ENCODE measurements at places on chromosomes 3 and 15.
A peak's percentile ranks its signal among the peaks of the same experiment; 100 is the strongest.

DNA sequence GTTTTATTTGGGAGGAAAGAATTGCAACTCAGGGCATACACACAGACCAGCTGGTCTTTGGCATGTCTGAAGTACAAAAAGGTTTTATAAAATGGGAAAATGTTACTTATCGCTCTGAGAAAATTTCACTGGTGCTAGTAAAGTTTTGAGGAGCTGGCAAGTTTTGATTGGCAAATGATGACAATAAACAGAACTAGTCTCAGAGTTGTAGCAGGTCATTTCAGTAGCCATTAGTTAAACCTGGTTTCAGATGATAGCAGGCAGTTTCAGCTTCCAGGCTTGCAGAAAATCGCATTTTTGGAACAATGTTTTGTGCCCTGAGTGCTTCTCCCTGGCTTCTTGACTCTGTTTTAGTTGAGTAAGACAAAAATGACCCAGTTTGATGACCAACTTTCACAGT, 10.7 kb downstream of the B2M start:
- no peak for DNase-seq

- no peak for DNase-seq
Measured at GRCh38 chr15:60320365-60320764, 77.4 kb downstream of the ANXA2 start.

DNA sequence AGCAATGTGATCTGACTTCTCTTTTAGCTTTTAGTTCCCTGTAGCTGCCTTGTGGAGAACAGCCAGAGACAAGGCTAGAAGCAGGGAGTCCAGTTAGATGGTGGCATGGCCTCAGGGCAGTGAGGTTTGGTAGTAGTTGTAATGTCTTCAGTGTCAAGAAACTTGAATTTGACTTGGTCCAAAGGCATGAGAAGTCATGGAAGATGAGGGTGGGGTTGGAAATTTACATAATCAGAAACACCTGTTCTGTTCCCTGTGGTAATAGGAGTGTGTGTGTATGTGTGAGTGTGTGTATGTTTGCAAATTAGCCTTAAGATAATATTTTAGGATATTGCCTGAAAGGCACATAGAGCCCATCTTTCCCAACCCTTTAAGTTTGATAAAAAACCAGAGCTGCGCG, 55.2 kb upstream of the GCNT3 start:
- DNase-seq = no peak

DNA sequence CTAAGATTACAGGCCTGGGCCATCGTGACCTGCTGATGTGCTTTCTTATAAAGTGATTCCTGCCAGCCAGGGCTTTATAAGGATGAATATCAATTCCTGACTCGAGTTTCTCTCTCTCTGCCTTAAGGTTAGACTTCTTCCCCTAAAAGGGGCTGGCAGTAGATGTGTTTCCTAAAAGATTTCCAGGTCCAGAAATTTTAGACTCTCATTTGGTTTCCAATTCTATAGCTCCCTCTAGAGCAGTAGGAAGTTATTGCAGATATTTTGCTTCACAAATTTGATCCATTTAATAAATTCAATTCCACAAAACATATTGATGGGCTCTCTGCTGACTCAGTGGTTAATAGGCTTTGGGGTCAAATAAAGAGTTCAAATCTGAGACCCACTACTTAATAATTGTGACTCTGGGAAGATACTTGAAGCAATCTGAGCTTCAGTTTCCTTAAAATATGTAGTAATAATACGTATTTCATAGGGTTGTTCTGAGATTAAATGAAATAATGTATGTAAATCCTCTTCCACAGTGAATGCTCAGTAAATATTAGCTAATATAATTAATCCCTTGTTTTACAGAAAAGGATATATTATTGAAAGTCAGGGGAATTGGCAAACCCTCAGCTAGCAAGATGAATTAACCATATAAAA, 2.1 kb downstream of the TRIM69 start:
- DNase-seq = peak; percentile 78

GRCh38 chr15:64905119-64905831, 6.4 kb upstream of the ANKDD1A start:
- peak; percentile 85 for DNase-seq

DNA sequence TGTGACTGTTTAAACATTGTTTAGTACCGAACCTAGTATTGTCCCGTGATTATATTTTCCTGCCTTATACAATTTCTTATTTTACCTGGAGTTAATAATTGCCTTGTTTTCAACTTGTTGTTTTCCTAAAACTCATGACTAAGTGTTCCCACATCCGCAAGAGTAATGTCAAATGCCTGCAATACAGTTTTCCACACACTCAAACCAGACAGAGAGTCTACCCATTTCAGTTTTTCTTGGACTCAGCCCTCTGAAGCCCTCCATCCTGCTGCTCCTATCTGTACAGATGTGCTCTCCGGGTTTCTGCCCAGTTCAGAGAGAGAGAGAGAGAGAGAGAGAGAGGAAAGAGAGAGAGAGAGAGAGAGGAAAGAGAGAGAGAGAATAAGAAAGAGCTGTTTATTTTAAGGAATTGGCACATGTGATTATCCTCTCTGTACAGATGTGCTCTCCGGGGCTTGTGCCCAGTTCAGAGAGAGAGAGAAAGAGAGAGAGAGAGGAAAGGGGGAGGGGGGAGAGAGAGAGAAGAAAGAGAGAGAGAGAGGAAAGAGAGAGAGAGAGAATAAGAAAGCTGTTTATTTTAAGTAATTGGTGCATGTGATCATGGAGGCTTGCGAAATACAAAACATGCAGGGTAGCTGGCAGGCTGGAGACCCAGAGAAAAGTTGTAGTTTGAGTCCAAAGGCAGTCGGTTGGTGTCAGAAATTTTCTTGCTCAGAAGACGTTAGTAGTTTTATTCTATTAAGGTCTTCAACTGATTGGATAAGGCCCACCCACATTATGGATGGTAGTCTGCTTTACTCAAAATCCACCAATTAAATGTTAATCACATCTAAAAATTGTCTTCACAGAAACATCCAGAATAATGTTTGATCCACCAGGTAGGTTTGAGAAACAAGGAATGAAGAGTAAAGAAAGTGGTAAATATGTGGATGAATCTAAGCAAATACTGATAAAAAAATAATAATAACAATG, 104.1 kb upstream of the GOLGA8J start:
- DNase-seq = no peak

DNA sequence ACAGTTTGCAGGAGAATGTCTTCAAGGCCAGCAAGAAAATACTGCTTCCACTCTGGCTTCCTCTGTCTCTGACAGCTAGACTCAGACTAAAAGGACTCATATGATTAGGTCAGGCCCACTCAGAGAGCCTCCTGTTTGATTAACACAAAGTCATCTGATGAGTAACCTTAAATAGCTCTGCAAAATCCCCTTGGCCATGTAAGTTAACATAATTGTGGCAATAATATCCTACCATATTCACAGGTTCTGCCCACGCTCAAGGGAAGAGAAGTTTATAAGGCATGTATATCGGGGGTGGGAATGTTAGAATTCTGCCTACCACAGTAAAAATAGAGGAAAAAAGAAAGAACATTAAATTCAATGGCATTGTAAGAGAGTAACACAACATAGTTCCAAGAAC, 20.6 kb upstream of the HHATL start:
- DNase-seq = peak; percentile 51

- no peak for DNase-seq
Measured at GRCh38 chr3:155244216-155244615, 49.3 kb downstream of the STRIT1 start.

DNA sequence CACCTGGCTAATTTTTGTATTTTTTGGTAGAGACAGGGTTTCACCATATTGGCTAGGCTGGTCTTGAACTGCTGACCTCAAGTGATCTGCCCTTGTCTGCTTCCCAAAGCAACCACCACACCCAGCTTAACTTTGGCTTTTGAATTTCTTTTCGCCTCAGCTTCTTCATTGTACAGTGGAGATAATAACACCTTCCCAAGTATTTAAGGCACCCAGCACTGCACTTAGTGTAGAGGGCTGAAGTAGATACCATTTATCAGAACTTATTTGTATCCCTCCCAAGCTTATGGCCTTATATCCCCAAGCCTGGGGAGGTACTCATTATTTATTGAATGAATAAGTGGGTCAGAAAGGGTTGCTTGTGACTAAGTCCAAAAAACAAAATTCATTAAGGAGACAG, 2.3 kb downstream of the SQOR start:
- no peak for DNase-seq

GRCh38 chr3:177279118-177279815, 82.0 kb upstream of the TBL1XR1 start:
- DNase-seq = no peak

GRCh38 chr15:98807262-98807661, 158.9 kb downstream of the IGF1R start:
- no peak for DNase-seq

DNA sequence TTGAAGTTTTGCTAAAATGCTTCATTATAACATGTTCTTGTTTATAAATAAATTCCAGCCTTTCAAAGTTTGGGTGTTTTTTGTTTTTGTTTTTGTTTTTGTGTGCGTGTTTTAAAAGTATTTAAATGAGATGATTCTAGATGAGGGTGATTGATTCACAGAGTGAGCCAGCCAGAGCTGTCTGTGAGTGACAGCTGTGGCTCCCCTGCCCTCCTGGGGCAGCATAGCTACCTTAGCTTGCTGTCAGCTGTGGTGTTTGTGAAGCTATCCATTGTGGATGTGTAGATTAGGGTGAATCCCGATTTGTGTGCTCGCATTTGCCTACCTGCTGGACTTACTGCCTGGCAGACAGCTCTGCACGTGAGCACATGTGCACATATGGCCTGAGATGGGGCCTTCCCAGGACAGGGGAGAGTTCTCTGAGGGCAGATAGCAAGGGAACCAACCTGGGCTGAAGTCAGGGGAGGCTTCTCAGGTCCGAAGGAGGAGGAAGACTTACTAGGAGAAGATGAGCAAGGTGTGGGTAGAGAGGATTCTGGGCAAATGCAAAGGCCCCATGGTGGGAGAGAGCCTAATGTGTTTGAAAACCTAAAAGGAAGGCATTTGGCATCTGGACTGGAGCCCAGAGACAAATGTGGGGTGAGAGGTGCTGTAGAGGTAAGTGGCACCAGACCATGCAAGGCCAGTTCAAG, 124.2 kb downstream of the EEFSEC start:
- DNase-seq = no peak

GRCh38 chr3:146163584-146163983, 2.6 kb upstream of the PLOD2 start:
- peak; percentile 26 for DNase-seq

DNA sequence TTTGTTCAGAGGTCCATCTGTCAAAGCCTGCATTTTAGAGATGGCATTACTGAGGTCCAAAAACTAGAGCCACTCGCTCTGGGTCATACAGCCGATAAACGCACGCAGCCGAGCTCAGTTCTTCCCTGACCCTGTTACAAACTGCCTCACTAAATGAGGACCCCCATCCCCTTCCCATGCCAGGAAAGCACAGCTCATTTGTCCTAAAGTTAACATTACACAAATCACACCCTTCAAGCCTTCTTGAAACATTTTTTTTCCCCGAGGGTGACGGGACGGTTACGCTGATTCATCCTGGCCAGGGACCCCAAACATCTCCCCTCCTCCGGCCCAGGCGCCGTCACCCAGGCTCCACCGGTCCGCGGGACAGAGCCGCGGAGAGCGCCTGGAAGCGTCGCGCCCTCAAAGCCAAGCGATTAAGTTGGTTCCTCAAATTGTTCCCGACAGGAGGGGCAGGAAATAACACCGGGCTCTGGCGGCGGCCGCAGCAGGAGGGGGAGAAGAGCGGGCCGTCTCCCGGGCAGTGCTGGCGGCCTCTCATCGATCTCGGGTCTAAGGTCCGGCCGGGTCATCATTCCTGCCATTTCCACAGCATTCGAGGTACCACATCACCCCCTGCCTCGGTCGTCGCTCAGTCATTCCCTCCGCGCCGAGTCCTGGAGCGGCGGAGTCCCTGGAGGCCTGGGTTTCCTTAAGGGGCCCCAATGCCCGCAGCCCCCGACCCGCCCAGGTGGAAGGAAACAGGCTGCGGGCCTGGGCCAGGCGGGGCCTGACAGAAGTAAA, 619 bp upstream of the CMTM8 start:
- peak; percentile 50 for DNase-seq

- DNase-seq = no peak
Measured at GRCh38 chr3:62368705-62369475, 4.5 kb downstream of the FEZF2 start.

- peak; percentile 72 for DNase-seq
Measured at GRCh38 chr3:188187053-188187452, 33.1 kb downstream of the LPP start.

- DNase-seq = no peak
Measured at GRCh38 chr15:76730262-76730661, 174.9 kb downstream of the SCAPER start.

DNA sequence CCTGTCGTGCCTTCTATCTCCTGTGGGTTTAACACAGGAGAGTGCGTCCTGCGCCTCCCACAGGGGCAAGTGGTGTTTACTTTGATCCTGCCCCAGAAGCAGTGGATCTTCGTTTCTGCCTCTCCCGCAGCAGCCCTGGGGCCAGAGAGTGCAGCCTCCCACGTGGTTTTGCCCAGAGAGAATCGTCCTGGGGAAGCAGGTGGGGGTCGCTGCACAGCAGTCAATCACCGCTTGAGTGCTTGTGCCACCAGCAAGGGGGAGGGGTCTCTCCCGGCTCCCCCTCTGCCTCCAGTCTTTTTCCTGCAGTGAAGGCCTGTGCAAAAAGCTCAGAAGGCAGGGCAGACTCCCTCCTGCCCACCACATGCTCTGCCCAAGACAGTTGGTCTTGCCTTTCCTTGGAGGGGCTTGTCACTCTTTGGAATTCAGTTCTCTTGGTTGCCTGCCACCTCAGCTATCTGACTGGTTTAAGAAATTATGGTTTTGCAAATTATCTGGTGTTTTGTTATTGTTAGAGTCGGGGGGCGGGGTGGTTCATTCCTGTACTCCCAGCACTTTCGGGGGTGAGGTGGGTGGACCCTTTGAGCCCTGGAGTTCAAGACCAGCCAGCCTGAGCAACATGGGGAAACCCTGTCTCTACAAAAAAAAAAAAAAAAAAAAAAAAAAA, 26.9 kb downstream of the STOML1 start:
- no peak for DNase-seq

GRCh38 chr15:57403017-57403416, 26.7 kb downstream of the CGNL1 start:
- DNase-seq = no peak

DNA sequence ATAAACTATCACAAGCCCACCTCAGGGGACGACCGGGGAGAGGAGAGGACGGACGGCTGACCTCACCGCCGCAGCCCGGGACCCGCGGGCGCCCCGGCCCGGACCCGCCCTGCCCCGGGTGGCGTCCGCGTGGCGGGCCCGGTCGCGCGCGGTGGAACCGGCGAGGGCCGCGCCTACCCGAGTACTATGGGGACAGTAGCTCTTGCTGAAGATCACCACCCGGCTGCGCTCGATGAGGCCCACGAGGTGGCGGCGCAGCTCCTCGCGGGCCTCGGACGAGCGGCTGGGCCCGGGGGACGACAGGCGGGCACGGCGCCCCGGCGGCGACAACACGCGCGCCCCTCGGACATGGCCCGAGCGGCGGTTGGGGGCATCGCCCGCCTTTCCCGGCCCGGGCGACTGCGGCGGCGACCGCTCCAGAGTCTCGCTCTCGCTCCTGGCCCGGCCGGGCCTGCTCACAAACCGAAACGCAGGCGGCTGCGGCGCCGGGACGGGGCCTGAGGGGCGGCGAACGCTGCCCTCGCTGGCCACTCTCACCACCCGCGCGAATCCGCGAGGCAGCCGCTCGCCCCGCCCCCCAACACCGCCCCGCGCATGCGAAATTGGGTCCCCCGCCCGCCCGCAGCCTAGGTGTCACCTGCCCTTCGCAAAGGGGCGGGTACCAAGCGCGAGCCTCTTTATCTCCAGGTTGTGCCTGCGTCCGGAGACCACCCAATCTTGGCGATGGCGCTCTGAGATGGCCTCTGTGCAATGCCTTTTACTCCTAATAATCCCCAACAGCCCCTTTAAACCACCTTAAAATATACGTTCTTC, at the start of gene TXNRD3:
Gene TXNRD3, minus strand, starts transcription at position 554 of the 813 bp plus-strand sequence.
- DNase-seq = peak; percentile 61

- DNase-seq = no peak
Measured at GRCh38 chr3:188217726-188218125, 63.8 kb downstream of the LPP start.
